ENCODE measurements at places on chromosomes 6 and 20.

DNA sequence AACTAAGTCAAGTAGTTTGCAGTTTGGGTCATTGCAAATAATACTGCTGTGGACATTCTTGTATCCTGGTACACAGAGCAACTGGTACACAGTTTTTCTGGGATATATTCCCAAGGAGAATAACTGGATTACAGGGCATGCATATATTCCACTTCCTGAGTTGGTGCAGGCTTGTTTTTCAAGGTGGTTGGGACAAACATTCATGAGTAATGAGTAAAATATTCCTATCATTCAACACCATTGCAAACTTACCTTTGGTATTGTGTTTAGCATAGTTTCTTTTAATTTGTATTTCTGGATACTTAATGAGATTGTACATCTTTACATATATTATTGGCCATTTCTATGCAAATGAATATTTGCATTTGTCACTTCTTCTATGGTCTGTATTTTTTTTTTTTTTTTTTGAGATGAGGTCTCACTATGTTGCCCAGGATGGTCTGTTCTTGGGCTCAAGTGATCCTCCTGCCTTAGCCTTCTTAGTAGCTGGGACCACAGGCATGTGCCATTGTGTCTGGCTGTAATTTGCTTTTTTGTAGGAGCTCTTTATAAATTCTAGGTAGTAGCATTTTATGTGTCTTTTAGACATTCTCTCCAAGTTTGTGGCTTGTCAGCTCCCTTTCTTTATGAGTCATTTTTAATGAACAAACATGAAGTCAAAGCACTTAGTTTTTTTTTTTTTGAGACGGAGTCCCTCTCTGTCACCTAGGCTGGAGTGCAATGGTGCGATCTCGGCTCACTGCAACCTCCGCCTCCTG lies 158.7 kb downstream of the SOX4 start:
- no peaks in the 10 kb centered on the region for H3K27me3 ChIP-seq
- H3K27ac ChIP-seq: no peak overlapping the region
- H3K4me1 ChIP-seq: no peaks in the 10 kb centered on the region
- no peaks in the 10 kb centered on the region for H3K36me3 ChIP-seq
- no peak overlapping the region for H3K4me3 ChIP-seq
- no peak for DNase-seq

GRCh38 chr6:98560418-98560817 lies 274.0 kb upstream of the POU3F2 start:
- no peak overlapping the region for H3K27ac ChIP-seq
- no peak overlapping the region for H3K4me3 ChIP-seq
- H3K4me1 ChIP-seq: no peaks in the 10 kb centered on the region
- H3K36me3 ChIP-seq: no peaks in the 10 kb centered on the region
- H3K27me3 ChIP-seq: no peaks in the 10 kb centered on the region
- no peak for DNase-seq

DNA sequence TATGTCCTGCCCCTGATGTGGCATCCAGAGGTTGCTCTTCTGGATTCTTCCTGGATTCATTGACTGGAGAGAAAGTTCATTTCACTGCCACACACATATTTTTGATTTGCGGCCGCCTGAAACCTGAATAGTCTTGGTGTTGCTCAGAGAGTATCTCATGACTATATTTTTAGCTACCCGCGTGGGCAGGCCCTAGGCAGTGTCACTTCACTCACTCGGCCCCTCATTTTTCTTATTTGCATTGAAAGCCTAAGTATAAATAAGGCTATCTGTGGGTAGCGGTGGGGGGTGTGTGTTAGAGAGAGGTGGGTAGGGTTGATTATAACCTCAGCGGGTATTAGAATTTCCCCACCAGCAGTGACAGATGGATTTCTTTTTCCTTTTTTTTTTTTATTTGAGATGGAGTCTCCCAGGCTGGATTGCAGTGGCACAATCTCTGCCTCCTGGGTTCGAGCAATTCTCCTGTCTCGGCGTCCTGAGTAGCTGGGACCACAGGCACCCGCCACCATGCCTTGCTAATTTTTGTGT lies 113.5 kb downstream of the JARID2 start:
- H3K4me1 ChIP-seq: peaks cover 1% of the 10 kb centered on the region
- H3K27me3 ChIP-seq: no peaks in the 10 kb centered on the region
- H3K36me3 ChIP-seq: no peaks in the 10 kb centered on the region

DNA sequence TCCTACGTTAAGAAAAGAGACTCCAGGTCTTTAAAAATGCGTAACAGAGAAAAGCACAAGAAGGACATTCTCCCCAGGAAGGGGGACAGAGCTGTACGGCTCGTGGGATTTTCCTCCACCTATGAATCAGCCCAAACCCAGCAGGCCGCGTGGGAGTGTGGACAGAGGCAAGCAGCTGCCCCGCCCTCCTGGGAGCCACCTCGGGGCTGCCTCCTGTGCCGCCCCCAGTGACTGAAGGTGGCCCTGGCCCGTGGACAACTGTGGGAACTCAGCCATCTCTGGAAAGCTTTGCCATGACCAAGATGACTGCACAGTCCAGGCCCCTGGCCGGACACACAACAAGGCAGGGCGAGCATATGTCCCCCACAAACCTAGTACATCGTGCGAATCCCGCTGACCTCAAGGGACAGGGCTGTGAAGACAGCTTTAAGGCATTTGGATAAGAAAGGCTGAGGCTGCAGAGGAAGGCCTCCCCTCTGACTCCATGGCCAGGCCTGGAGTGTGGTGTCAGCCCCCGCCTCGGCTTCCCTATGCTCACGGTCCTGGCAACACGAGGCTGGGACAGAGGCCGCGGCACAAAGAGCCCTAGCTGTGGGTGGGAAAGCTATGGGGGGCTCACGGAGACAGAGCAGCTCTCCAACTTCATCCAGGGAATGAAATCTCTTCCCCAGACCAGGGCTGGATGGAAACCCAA lies 26.9 kb downstream of the PXDC1 start:
- no peaks in the 10 kb centered on the region for H3K4me1 ChIP-seq
- no peaks in the 10 kb centered on the region for H3K27me3 ChIP-seq
- DNase-seq: no peak
- H3K4me3 ChIP-seq: no peak overlapping the region

- no peaks in the 10 kb centered on the region for H3K4me1 ChIP-seq
- no peaks in the 10 kb centered on the region for H3K27me3 ChIP-seq
- H3K27ac ChIP-seq: no peak overlapping the region
- no peak for DNase-seq
Measured at GRCh38 chr6:36559011-36559793, 11.9 kb upstream of the STK38 start.

DNA sequence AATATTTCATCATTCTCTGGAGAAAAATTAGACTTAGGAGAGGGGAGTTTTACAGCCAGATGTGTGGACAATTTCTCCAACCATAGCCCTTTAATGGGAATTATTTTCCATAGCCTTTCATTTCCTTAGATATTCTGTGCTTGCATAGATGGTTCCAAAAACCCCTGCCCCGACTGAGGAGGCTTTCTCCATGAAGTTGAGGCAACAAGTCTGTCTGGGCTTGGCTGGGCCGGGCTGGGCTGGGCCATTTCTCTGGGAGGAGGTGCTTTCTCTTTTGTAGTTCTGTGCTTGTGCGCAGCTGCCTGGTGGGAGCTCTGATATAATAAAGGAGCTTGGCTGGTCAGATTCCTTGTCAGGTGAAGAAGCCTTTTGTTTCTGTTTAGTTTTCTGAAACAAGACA lies 71.4 kb downstream of the SOBP start:
- DNase-seq: no peak
- H3K36me3 ChIP-seq: no peaks in the 10 kb centered on the region
- H3K27ac ChIP-seq: no peak overlapping the region
- no peak overlapping the region for H3K4me3 ChIP-seq
- no peaks in the 10 kb centered on the region for H3K4me1 ChIP-seq

GRCh38 chr6:113696960-113697359 lies 160.2 kb upstream of the MARCKS start:
- no peaks in the 10 kb centered on the region for H3K4me1 ChIP-seq
- no peak overlapping the region for H3K4me3 ChIP-seq
- H3K36me3 ChIP-seq: no peaks in the 10 kb centered on the region

DNA sequence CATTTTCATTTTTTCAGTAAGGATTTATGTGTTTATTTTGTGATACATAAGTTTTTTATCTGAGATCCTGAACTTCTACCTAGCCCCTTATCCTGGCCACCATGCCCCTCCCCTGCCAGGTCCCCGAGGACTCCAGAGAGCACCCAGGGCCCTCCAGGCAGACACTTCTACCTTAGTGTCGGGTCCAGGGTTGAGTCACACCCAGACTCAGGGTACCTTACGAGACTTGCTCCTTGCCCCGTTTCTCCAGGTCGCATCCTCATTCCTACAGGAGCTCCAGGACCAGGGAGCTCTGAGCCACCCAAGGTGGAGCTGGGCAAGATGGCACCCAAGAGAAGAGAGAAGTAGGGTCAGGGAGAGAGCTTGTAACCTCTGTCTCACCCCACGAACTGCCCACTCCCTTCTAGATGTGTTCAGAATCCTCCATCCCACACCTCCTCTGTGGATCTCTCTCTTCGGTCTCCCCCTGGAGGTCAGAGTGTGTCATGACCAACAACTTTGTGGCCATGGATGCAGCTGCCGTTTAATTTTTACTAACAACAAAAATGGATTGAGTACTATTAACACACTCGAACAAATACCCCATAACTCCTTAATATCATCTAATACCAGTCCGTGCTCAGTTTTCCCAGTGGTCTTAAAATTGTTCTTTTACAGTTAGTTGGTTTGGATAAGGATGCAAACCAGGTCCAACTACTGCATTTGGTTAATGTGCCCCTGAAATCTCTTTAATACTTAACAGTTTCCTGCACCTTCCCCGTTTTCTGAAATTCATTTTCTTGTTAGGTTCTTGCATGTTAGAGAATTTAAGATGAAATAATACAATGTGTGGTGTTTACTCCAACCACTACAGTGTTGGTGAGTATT lies 130.6 kb upstream of the INSM1 start:
- no peaks in the 10 kb centered on the region for H3K36me3 ChIP-seq
- no peaks in the 10 kb centered on the region for H3K4me1 ChIP-seq
- no peak overlapping the region for H3K27ac ChIP-seq
- peaks cover 4% of the 10 kb centered on the region for H3K27me3 ChIP-seq
- DNase-seq: no peak

GRCh38 chr20:62997417-62998035 lies 9.2 kb downstream of the BHLHE23 start:
- H3K27ac ChIP-seq: no peak overlapping the region
- H3K27me3 ChIP-seq: peaks cover 16% of the 10 kb centered on the region
- DNase-seq: no peak
- H3K36me3 ChIP-seq: no peaks in the 10 kb centered on the region
- H3K4me1 ChIP-seq: no peaks in the 10 kb centered on the region

- DNase-seq: no peak
- no peaks in the 10 kb centered on the region for H3K27me3 ChIP-seq
- no peaks in the 10 kb centered on the region for H3K4me1 ChIP-seq
- no peak overlapping the region for H3K4me3 ChIP-seq
- H3K27ac ChIP-seq: no peak overlapping the region
Measured at GRCh38 chr20:62047666-62048345, 17.9 kb downstream of the TAF4 start.
